ENCODE measurements at places on chromosomes 5 and 9.

GRCh38 chr5:40578501-40579451, 100.9 kb upstream of the PTGER4 start:
- no peak for DNase-seq

DNA sequence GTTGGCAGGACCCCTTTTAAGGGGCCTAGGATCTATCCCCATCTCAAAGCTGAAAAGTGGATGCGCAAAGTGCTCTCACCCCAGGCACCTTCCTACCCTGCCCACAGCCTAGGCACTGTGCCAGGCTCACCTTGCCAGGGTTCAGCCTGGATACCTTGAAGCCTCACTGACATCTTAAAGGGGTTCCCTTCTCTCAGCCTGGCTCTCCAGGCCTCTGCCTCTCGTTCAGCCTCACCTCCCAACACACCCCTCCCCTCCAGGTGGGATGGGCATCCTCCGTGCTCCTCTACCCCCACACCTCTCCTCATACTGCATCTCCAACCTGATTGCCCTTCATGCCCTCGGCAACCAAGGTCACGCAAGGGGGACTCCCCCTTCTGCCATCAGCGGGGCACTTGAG, 25.5 kb downstream of the TNIP1 start:
- no peak for DNase-seq

DNA sequence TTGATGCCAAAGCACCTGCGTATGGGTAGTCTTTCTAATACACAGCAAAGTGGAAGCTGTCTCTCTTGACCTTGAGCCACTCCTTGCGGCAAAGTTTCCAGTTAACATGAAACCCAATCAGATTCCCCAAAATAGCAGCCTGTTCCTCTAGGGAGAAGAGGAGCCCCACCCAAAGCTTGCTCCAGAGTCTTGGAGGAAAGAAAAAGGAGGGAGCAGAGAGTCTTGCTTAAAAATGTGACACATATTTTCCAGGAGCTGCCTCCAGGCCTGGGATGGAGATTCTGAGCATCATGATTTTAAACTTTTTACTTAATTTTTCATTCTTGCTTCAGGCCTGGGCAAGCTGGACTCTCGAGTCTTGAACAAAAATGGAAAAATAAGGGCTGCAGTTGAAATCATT, 223.5 kb upstream of the TNC start:
- DNase-seq, result no peak

GRCh38 chr5:152987131-152987530, 503.3 kb upstream of the GRIA1 start:
- DNase-seq, result peak; percentile 60

GRCh38 chr5:56919942-56920662, 10.7 kb downstream of the SETD9 start:
- no peak for DNase-seq

DNA sequence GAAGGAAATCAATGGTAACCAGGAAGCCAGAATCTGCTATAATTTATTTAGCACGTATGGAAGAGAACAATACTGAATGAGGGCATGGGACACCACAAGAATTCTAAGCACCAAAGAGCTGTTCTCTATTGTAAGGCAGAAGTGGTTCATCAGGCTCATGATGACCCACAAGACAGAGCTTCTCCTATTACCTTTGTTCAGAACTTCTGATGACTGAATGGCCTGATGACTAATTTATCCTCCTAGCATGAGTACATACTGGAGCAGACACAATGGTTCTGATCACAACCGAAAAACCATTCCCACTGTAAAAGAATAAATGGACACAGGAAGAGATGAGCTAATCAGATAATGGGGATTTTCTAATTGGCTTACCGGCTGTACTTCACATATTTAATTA, 329.8 kb upstream of the PDE4D start:
- DNase-seq, result peak; percentile 57

GRCh38 chr9:96203867-96204501, 98.0 kb downstream of the HSD17B3 start:
- peak; percentile 63 for DNase-seq

- DNase-seq, result no peak
Measured at GRCh38 chr9:89579741-89580385, 24.9 kb upstream of the GADD45G start.

DNA sequence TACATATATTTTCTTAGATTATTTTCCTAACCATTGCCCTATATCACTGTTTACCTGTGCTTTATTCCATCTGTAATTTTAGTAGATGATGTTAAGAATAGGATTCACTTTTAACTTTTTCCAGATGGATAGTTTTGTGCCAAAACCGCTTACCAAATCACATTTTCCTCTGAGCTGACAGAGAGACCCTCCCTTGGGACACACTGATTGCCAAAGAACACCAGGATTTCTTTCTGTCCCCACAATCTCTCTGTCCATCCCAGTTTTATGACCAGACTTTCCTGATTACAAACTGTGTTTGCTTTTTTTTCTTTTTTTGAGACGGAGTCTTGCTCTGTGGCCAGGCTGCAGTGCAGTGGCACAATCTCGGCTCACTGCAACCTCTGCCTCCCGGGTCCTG, 81.3 kb upstream of the SPATA31C2 start:
- no peak for DNase-seq
